A172 (cell line): ENCODE measurements at places on chromosomes 2 and 18. TPM values are rescaled to one million over a fixed set of nuclear protein-coding genes. Genes with fewer than 3 reads are reported as not detected.

Gene SESTD1
- total RNA-seq = 8.0 and 23.9 TPM in 2 replicates

Gene CHMP1B
- 60.9 and 68.2 TPM in 2 replicates for total RNA-seq

Gene ERMN
- not detected in 2 replicates for total RNA-seq

Gene SLC38A11
- not detected in 2 replicates for total RNA-seq

Gene NXPH2
- total RNA-seq = 34.5 and 42.2 TPM in 2 replicates

Gene NYAP2
- total RNA-seq = not detected in 2 replicates

Gene C2orf80
- not detected in 2 replicates for total RNA-seq

Gene LYPD6B
- 0.38 TPM in 1 of 2 replicates, not detected in the other for total RNA-seq

Gene RBFA
- 23.8 and 29.7 TPM in 2 replicates for total RNA-seq

Gene DRC1
- 0.43 TPM in 1 of 2 replicates, not detected in the other for total RNA-seq

Gene CAPN14
- not detected in 2 replicates for total RNA-seq

Gene TEX44
- not detected in 2 replicates for total RNA-seq

Gene IL36RN
- total RNA-seq = not detected in 2 replicates

Gene VAMP5
- total RNA-seq = 36.2 and 51.0 TPM in 2 replicates

Gene MBOAT2
- 44.0 and 78.1 TPM in 2 replicates for total RNA-seq

Gene FAM237A
- not detected in 2 replicates for total RNA-seq

Gene UCN
- 4.1 and 5.0 TPM in 2 replicates for total RNA-seq

Gene RTP5
- not detected in 2 replicates for total RNA-seq

Gene MTIF2
- total RNA-seq = 48.9 and 63.9 TPM in 2 replicates

Gene TUBA3E
- not detected in 2 replicates for total RNA-seq

Gene ASIC4
- total RNA-seq = 0.12 and 0.43 TPM in 2 replicates

Gene LYG1
- total RNA-seq = not detected in 2 replicates

Gene TTC39C
- total RNA-seq = 17.8 and 21.8 TPM in 2 replicates

Gene TMEM198
- total RNA-seq = 1.4 and 2.2 TPM in 2 replicates

Gene GAL3ST2
- not detected in 2 replicates for total RNA-seq

Gene CLEC4F
- total RNA-seq = not detected in 2 replicates

Gene SLC40A1
- total RNA-seq = 1.2 and 1.4 TPM in 2 replicates

Gene SNTG2
- total RNA-seq = 0.86 TPM in 1 of 2 replicates, not detected in the other

Gene OSR1
- 6.3 and 8.1 TPM in 2 replicates for total RNA-seq

Gene CDH19
- total RNA-seq = not detected in 2 replicates

Gene EVX2
- total RNA-seq = not detected in 2 replicates

Gene FRZB
- 0.31 and 0.74 TPM in 2 replicates for total RNA-seq

Gene FAM110C
- total RNA-seq = not detected in 2 replicates

Gene RESP18
- total RNA-seq = not detected in 2 replicates

Gene SIGLEC15
- total RNA-seq = 0.07 and 0.12 TPM in 2 replicates

Gene OR6B2
- not detected in 2 replicates for total RNA-seq

Gene LCT
- total RNA-seq = not detected in 2 replicates

Gene TMEM169
- 0.48 and 0.52 TPM in 2 replicates for total RNA-seq

Gene WDR35
- total RNA-seq = 14.7 and 16.7 TPM in 2 replicates

Gene FAP
- total RNA-seq = 1.9 and 2.2 TPM in 2 replicates

Gene TWIST2
- 32.3 and 38.8 TPM in 2 replicates for total RNA-seq

Gene NEU2
- not detected in 2 replicates for total RNA-seq

Gene GALNT14
- total RNA-seq = not detected in 2 replicates

Gene CIDEA
- not detected in 2 replicates for total RNA-seq

Gene IL1R1
- 1.7 and 2.6 TPM in 2 replicates for total RNA-seq

Gene SLC35G4
- total RNA-seq = not detected in 2 replicates

Gene ZNF385B
- total RNA-seq = 0.22 TPM in 1 of 2 replicates, not detected in the other

Gene ABCG5
- not detected in 2 replicates for total RNA-seq

Gene LRP1B
- 0.03 TPM in 1 of 2 replicates, not detected in the other for total RNA-seq
